Right kidney (tissue), 9 donors: ENCODE measurements at places on chromosomes 4 and X.

- no peak for DNase-seq
Measured at GRCh38 chr4:23202712-23203247, 510.0 kb downstream of the GBA3 start.

GRCh38 chr4:76011700-76012387 lies 4.5 kb upstream of the CXCL9 start:
- DNase-seq, result no peak

DNA sequence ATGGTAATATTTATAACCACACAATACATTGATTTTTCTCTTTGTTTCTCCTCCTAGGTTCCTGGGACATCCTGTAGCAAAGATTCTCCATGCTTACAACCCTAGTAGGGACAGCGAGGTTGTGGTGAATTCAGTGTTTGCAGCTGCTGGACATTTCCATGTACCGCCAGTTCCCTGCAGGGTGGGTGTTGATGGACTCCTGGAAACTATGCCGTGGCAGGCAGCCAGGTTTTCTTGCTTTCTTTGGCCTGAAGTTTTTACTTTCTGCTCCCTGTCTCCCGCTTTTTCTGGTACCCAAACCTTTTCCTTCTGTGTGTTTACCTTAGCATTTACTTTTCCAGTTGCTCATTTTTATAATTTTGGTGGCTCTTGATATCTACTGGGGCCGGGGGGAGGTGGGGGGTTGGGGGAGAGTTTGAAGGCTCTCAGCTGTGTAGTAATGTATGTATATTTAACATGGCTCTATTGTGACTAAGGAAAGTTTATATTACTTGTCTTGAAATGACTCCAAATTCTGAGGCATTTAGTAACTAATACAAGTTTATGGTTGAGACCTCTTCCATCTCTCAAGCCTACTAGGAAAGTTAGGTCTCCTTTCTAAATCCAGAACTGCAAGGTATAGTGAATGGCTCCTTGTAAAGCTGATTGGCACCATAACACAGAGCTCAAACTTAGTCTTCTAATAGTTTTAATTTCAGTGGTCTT lies 89.7 kb downstream of the TMEM131L start:
- no peak for DNase-seq

DNA sequence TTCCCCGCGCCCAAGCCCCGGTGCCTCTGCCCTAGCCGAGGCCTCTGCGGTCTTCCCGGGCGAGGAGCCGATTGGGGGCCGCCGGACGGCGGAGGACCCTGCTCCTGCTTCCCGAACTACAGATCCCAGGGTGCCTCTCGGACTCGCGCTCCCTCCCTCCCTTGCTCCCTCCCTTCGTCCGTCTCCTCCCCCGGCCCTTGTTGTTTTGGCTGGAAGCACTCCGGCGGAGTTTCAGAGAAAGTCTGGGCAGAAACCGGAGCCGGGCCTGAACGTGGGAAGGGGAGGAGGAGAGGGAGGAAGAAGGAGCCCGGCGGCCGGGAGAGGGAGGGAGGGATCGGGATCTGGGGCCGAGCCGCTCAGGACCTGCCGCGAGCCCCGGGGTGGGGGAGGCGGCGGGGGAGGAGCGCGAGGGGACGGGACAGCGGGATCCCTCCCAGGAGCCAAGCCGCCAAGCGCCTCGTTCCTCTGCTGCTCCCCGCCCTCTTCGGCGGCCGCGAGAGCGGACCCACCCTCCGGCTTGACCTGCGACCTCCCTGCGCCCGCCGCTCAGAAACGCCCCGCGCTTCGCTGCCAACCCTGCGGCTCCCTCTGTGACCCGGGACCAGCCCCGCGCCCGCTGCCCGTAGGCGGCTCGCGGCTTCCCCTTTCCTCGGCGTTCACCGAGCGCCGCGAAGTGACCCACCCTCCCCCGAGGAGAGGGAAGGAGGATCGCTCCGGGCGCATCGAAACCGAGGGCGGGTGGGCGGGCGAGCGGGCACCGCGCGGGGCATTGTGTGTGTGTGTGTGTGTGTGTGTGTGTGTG lies 496 bp upstream of the GAB1 start:
- DNase-seq, result peak; percentile 97

- no peak for DNase-seq
Measured at GRCh38 chr4:113347245-113347644, 297.8 kb downstream of the ANK2 start.

DNA sequence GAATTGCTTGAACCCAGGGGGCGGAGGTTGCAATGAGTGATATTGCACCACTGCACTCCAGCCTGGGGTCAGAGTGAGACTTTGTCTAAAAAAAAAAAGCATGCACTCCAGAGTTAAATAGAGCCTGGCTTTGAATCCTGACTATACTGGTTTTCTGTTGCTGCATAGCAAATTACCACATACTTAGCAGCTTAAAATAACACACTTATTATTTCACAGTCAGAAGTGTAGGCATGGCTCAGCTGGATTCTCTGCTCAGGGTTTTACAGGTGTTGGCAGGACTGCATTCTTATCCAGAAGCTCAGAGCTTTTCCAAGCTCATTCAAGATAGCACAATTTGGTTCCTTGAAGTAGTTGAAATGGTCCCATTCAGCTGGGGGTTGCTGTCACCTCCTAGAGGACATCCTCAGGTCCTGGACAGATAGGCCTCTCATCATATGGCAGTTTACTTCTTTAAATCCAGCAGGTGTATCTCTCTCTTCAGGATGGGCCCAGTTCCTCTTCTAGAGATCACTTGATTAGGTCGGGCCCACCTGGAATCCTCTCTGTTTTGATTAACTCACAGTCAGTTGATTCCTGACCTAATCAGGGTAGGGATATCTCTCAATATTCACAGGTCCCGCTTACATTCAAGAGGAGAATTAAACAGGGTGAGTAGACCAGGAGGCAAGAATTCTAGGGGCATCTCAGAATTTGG lies 26.8 kb downstream of the DOCK11 start:
- no peak for DNase-seq

- no peak for DNase-seq
Measured at GRCh38 chr4:33649471-33649870, 2594.8 kb downstream of the ARAP2 start.

DNA sequence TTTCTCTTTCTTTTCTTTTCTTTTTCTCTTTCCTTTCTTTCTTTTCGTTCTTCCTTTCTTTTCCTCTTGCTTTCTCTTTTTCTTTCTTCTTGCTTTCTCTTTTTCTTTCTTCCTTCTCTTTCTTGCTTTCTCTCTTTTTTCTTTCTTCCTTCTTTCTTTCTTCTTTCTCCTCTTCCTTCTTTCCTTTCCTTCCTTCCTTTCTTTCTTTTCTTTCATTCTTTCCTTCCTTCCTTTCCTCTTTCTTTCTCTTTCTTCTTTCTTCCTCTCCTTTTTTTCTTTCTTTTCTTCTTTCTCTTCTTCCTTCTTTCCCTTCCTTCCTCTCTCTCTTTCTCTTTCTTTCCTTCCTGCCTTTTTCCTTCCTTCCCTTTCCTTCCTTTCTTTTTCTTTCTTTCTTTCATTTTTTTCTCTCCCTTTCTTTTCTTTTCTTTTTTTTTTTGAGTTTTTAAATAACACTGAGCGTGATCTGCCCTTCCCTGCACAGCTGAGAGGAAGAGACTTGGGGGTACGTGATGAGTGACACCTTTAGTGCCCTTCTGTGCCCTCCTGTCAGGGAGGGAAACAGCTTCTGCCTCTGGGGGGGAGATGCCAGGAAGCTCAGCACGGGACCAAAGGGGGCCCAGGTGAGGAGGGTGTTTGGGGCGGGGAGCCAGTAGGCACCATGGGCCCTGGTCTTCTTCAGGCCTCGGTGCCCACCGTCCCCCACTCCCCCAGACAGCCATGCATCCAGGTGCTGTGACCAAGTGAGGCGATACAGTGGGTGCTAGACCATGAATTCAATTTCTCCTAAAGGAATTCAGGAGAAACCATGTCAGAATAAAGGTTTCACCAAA lies 36.6 kb upstream of the CDKN2AIP start:
- DNase-seq, result peak; percentile 53

- DNase-seq, result no peak
Measured at GRCh38 chr4:186260504-186261448, 5.2 kb upstream of the F11 start.

DNA sequence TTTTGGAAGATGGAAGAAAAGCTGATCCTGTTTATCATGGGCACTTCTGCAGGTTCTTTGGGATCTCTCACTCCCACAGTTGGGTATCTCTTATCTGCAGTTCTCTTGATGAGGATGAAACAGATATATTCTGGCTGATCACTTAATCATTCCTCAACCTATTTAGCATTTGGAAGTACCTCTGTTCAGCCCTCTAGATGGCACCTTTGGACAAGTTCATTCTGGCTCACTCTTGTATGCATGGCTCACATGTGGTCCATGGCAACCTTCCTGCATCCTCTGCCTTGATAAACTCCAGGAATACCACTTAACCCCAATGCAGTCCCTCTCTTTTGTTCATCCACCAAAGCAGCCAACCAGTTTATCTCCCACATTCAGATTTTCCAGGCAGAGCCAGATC lies 74.2 kb downstream of the SMARCA5 start:
- DNase-seq, result no peak

DNA sequence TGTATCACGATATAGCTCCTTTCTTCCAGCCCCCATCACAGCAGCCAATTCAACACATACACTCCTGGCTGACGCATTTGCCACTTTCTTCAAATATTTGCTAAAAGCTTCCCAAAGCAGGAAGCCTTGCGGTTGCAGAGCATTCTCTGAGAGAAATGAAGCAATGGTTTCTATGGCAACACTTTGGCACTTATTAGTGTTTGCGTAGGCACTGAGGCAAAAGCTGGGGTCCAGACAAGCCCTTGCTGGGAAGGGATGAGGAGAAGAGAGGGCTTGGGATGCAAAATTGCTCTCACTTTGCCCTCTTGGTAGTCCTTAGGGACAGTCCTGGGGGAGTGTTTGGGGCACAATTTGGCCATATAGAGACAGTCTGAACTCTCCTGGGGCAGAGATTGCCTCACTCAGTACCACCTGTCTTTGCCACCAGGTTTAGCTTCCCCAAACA lies 55.0 kb upstream of the PAK3 start:
- no peak for DNase-seq

DNA sequence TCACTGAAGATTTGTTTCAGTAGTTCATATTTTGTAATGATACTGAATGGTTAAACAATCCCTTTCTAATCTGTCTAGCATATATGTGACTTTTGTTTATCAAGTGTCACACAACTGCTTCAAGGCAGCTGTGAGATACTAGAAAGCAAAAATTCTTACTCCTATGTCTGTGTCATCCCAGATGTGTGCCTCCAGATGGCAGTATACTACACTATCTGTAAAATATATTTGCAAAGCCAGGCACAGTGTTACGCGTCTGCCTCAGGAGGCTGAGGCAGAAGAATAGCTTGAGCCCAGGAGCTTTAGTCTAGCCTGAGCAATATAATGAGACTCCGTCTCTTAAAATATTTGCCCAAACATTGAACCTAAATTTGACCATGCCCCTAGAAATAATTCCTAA lies 4.0 kb downstream of the NUDT10 start:
- DNase-seq, result peak; percentile 3

DNA sequence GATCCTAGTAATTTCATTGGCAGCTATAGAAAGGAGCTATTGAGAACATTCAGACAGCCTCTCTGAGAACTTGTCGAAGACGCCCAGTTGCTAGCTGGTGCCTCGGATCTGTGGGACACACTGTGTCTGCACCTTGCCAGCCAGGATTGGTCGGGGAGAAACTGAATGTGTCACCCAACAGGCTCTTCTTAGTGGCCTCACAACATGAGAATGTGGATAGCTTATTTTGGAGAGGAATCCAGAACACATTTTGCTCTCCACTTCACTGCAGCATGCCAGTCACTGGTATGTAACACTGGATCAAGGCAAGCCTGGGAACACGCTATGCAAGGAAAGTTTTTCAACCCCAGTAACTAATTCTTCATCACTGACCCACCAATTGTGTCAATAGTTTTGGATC lies 89.5 kb upstream of the TRPC3 start:
- DNase-seq, result no peak

DNA sequence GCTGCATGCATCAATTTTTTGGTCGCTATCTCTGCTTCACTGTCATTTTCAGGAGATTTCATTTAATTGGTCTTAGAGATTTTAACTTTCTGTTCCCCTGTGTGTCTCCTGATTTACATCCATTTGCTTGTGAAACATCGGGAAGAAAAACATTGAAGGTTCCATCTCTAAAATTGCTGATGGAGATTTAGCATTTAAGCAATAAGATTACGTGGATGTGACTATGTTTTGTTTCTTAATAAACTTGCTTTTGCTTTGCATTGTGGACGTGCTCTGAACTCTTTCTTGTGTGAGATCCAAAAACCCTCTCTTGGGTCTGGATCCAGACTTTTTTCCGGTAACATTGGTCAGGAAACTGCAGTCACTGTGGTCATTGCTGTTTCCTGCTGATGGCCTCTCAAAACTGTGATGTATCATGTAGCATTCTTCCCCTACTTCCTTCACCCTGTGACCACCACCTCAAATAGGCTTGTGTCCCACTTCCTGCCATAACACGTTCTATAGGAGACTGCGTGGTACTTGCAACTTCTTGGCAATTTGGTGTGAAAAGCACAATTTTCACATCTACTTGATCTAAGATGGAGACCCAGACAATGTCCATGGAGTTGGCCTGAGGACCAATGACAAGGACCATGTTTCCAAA lies 4.9 kb downstream of the CXCL2 start:
- no peak for DNase-seq

DNA sequence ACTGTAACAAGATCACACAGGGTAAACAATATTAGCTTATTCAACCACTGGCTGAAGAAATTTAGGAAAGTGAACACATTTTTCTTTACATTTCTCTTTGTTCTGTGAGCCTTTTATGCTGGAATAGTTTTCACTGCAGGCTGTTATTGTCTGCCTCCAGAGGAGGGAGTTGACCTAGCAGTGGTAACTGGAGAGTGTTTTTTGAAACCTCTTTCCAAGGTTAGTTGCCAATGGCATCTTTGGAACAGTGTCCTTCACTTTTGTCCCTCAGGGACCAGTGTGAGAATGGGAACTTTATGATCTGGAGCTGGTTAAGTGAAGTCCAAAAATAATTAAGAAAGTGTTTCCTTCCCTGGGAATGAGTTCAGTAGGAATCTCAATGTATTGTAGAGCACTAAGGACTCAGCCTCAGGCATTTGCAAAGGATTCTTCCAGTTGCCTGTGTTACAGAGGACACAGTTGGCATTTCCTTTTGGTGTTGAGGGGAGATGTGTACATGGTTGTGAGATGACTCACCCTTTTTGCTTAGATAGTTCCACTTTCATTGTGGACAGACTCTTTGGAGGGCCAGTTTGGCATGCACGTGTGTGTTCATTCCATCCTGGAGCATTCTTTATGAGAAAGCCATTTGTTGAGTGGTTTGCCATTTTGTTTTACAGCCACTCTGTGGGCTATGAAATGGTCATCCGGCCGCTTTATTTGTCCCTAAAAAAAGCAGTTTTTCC lies 61.3 kb downstream of the AR start:
- no peak for DNase-seq

- DNase-seq, result no peak
Measured at GRCh38 chrX:8377041-8377440, 87.6 kb upstream of the VCX3B start.

- DNase-seq, result no peak
Measured at GRCh38 chr4:11635342-11635741, 206.6 kb upstream of the HS3ST1 start.

DNA sequence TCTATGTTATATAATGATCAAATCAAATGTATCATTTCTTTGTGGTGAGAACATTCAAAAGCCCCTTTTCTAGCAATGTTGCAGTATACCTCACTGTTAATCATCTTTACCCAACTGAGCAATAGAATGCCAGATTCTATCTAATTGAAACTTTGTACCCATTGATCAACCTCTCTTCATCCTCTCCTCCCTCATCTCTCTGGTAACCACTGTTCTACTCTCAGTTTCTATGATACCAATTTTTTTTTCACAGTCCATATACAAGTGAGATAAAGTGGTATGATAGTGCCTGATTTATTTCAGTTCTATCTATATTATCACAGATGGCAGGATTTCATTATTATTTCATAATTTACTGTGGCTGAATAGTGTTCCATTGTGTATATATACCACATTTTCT lies 209.8 kb downstream of the SPCS3 start:
- no peak for DNase-seq

- DNase-seq, result no peak
Measured at GRCh38 chr4:150106886-150107285, 28.6 kb downstream of the DCLK2 start.
